ENCODE measurements at places on chromosomes 7 and 10. TPM values are rescaled to one million over a fixed set of nuclear protein-coding genes. Genes with fewer than 3 reads are reported as not detected.

PGAM2 gene
- 0.49 TPM for total RNA-seq

WDR91 gene
- 21.6 TPM for total RNA-seq

BTRC gene
- total RNA-seq, result 9.3 TPM

CTAGE8 gene
- total RNA-seq, result 1.7 TPM

SFRP5 gene
- total RNA-seq, result 69.2 TPM

TAS2R3 gene
- total RNA-seq, result 1.2 TPM

DDIT4 gene
- 201 TPM for total RNA-seq

ATRNL1 gene
- total RNA-seq, result 1.7 TPM

LIPF gene
- not detected for total RNA-seq

LIPM gene
- total RNA-seq, result not detected

CFTR gene
- total RNA-seq, result 265 TPM

USP6NL gene
- 4.2 TPM for total RNA-seq

DNA sequence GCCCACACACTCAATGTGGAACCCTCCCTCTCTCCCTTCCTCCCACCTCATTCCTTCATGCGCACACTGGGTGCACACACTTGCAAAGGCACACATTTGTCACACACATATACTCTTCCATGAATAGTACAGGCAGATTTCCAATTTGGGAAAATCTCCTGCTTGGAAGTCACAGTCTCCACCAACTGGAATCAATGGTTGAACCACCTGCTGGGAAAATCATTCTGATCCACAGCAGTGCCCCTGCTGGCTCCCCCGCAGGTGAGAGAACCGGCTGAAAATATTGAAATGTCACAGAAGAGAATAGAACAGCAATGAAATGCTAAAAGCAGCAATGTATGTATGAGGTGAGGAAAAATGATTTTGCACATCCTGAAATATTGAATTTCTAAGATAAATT, 232.7 kb downstream of the ADAM12 start:
- no peak for DNase-seq
- no peaks in the 10 kb centered on the region for H3K27me3 ChIP-seq
- no peaks in the 10 kb centered on the region for H3K36me3 ChIP-seq
- H3K27ac ChIP-seq, result no peak overlapping the region
- H3K4me3 ChIP-seq, result no peak overlapping the region
- no peaks in the 10 kb centered on the region for H3K4me1 ChIP-seq

GRCh38 chr7:56033671-56034432, 17.4 kb downstream of the PSPH start:
- H3K36me3 ChIP-seq, result no peaks in the 10 kb centered on the region
- peak overlapping the region; percentile 18 for H3K27ac ChIP-seq
- H3K4me3 ChIP-seq, result peak overlapping the region; percentile 71

GRCh38 chr10:14736600-14737081, 38.1 kb downstream of the FAM107B start:
- H3K27ac ChIP-seq, result peak overlapping the region; percentile 50
- no peak overlapping the region for H3K4me3 ChIP-seq
- H3K27me3 ChIP-seq, result no peaks in the 10 kb centered on the region
- no peak for DNase-seq

DNA sequence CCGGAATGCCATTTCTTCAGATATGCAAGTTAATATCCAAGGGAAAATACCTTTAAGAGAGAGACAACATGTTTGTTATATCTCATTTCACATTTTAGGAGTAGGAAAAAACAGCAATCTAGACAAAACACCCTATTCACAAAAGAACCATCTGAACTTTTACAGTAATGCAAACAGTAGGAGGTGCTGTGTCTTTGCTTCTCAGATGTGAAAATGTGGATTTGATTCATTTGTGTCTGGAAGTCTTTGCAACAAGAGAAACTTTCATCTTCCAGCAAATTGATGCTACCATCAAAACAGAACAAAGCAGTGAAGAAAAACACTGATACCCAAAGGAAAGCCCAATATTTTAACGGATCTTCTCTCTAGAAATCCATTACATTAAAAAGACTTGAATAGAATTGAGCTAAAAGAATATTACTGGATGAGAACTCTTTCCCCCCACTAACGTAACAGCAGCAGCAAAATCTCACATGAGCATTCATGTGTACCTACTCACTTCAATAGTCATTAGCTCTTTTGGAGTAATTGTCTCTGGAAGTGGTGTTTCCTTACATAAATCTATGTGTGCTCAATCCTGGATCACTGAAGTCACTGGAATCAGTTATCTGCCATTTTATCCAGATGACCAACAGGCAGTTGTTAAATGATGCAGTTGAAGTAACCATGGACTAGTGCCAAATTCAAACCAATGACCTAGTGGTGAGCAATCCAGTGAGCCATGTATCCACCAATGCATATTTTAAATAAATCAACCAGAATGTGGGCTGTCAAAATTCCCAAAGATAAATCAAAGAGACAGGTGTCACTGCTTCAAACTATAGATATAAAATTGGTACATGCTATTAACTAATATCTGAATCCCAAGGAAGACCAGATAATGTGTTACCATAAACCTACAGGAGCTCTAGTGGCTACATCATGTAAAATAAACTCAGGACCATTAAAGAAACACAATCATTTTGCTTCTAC, 1.8 kb downstream of the SEMA3C start:
- H3K27me3 ChIP-seq, result no peaks in the 10 kb centered on the region
- no peak overlapping the region for H3K4me3 ChIP-seq
- no peak for DNase-seq

GRCh38 chr7:11332865-11333228, 359.2 kb downstream of the PHF14 start:
- H3K4me3 ChIP-seq, result no peak overlapping the region
- DNase-seq, result no peak

- H3K4me1 ChIP-seq, result no peaks in the 10 kb centered on the region
- H3K36me3 ChIP-seq, result no peaks in the 10 kb centered on the region
- no peaks in the 10 kb centered on the region for H3K27me3 ChIP-seq
- H3K4me3 ChIP-seq, result no peak overlapping the region
- H3K27ac ChIP-seq, result no peak overlapping the region
- no peak for DNase-seq
These were observed 38.9 kb downstream of the ECHDC3 start for GRCh38 chr10:11781114-11781513.

DNA sequence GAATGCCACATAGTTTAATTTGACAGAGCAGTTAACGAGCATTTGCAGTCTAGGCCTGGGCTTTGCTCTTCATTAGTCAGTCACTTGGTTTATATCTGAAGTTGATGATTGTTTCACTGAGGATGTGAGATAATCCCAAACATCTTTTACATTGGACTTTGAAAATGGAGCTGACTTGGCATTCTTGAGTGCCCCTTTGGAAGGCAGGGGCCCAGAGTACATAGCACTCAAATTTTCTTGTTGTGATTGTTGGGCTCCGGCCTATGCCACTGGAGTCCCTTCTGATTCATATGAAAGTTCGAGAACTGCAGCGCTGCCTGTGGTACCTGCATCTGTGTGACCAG, 21.9 kb downstream of the DNAJB6 start:
- H3K27me3 ChIP-seq, result no peaks in the 10 kb centered on the region
- H3K27ac ChIP-seq, result no peak overlapping the region
- DNase-seq, result no peak

- H3K4me1 ChIP-seq, result no peaks in the 10 kb centered on the region
- DNase-seq, result no peak
- no peak overlapping the region for H3K27ac ChIP-seq
- no peaks in the 10 kb centered on the region for H3K36me3 ChIP-seq
These were observed 25.5 kb upstream of the VPS41 start for GRCh38 chr7:38934536-38934935.

- H3K36me3 ChIP-seq, result no peaks in the 10 kb centered on the region
- DNase-seq, result no peak
- no peaks in the 10 kb centered on the region for H3K27me3 ChIP-seq
These were observed 832.1 kb downstream of the SORCS3 start for GRCh38 chr10:105473170-105473569.

DNA sequence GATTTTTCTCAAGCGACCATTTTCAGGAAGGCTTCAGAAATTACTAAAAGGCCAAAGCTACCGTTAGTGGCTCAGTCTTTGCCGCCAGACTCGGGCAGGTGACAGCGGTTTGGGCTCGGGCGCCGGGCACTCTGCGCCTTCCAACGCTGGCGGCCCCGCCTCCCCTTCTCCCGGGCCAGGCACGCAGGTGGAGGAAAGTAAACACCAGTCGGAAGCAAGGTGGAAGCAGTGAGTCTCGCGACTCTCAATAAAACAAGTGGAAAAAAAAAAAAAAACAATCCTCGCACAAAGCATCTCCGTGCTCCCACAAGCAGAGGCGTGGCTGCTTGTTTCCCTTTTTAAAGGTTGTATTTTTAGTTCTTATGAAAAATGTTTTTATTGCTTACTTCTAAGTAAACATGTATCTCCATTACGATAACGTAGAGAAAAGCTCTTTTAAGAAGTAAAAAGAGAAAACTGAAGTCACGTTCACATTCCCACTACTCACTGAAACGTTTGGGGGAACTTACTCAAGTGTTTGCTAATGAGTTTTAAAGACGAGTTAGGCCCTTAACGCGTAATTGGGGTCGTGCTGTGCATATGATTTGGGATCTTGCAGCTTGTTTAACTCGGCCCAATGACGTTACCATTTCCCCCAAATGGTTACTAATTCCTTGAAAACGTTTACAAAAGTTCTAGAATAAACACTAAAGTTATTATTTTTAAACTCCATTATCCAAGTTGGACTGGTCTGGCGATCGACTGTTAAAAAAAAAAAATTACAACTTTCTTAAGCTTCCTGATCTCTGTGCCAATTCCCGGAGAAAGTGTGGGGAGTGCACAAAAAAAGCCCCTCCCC, 864 bp downstream of the CDCA7L start:
- H3K4me1 ChIP-seq, result no peaks in the 10 kb centered on the region
- H3K36me3 ChIP-seq, result no peaks in the 10 kb centered on the region
- H3K27ac ChIP-seq, result peak overlapping the region; percentile 76
- H3K27me3 ChIP-seq, result no peaks in the 10 kb centered on the region

GRCh38 chr10:92844746-92845145, 3.6 kb upstream of the EXOC6 start:
- H3K27ac ChIP-seq, result no peak overlapping the region
- no peaks in the 10 kb centered on the region for H3K4me1 ChIP-seq
- no peak for DNase-seq
- no peak overlapping the region for H3K4me3 ChIP-seq
- H3K36me3 ChIP-seq, result no peaks in the 10 kb centered on the region
- H3K27me3 ChIP-seq, result no peaks in the 10 kb centered on the region

GRCh38 chr10:5393529-5393928, 11.1 kb downstream of the TUBAL3 start:
- no peaks in the 10 kb centered on the region for H3K36me3 ChIP-seq
- DNase-seq, result no peak
- H3K27ac ChIP-seq, result no peak overlapping the region
- H3K4me3 ChIP-seq, result no peak overlapping the region

GRCh38 chr7:121157885-121158590, 169.5 kb downstream of the CPED1 start:
- no peaks in the 10 kb centered on the region for H3K36me3 ChIP-seq
- H3K27me3 ChIP-seq, result no peaks in the 10 kb centered on the region
- no peaks in the 10 kb centered on the region for H3K4me1 ChIP-seq
- DNase-seq, result no peak

- no peak overlapping the region for H3K27ac ChIP-seq
- no peak for DNase-seq
- H3K4me1 ChIP-seq, result peaks cover 2% of the 10 kb centered on the region
- H3K36me3 ChIP-seq, result no peaks in the 10 kb centered on the region
- no peaks in the 10 kb centered on the region for H3K27me3 ChIP-seq
- H3K4me3 ChIP-seq, result no peak overlapping the region
These were observed 151.6 kb downstream of the SND1 start for GRCh38 chr7:127803626-127804025.

DNA sequence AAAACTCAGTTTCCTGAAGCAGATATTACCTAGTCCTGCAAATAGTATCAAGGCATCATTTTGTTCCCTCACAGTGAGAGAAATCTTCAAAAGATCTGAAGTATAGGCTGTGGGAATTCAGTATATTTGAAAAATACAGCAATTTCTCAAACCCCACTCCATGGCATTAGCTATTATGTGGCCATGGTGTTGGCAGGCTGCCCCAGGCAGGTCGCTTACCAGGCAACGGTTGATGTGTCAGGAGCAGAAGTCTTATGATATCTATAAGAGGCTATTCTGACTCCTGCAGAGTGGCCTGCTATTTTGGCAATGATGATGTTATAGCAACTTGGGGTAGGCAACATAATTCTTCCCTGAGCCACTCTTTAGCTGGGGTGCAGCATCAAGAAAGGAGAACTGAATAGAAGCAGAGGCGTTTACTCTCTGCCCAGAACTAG, 187.9 kb downstream of the PLXDC2 start:
- no peak for DNase-seq
- no peaks in the 10 kb centered on the region for H3K27me3 ChIP-seq
- no peak overlapping the region for H3K4me3 ChIP-seq
- H3K27ac ChIP-seq, result peak overlapping the region; percentile 54

- no peaks in the 10 kb centered on the region for H3K27me3 ChIP-seq
- no peaks in the 10 kb centered on the region for H3K4me1 ChIP-seq
- H3K27ac ChIP-seq, result no peak overlapping the region
These were observed 158.4 kb upstream of the NEBL start for GRCh38 chr10:21055339-21056135.

- peak; percentile 96 for DNase-seq
- no peaks in the 10 kb centered on the region for H3K36me3 ChIP-seq
These were observed 3.6 kb downstream of the NPM3 start for GRCh38 chr10:101779544-101780186.

- no peaks in the 10 kb centered on the region for H3K36me3 ChIP-seq
- peaks cover 3% of the 10 kb centered on the region for H3K4me1 ChIP-seq
- no peak for DNase-seq
- no peak overlapping the region for H3K27ac ChIP-seq
- no peak overlapping the region for H3K4me3 ChIP-seq
- H3K27me3 ChIP-seq, result no peaks in the 10 kb centered on the region
These were observed 1.7 kb upstream of the CFAP43 start for GRCh38 chr10:104233817-104234216.

GRCh38 chr7:91949221-91950009, 8.8 kb downstream of the AKAP9 start:
- H3K27me3 ChIP-seq, result no peaks in the 10 kb centered on the region
- H3K36me3 ChIP-seq, result no peaks in the 10 kb centered on the region
- DNase-seq, result no peak
- peaks cover 10% of the 10 kb centered on the region for H3K4me1 ChIP-seq
- no peak overlapping the region for H3K4me3 ChIP-seq

GRCh38 chr7:12524794-12525386, 45.6 kb upstream of the SCIN start:
- DNase-seq, result no peak
- no peaks in the 10 kb centered on the region for H3K36me3 ChIP-seq
- H3K27me3 ChIP-seq, result no peaks in the 10 kb centered on the region
- no peaks in the 10 kb centered on the region for H3K4me1 ChIP-seq
- no peak overlapping the region for H3K27ac ChIP-seq

DNA sequence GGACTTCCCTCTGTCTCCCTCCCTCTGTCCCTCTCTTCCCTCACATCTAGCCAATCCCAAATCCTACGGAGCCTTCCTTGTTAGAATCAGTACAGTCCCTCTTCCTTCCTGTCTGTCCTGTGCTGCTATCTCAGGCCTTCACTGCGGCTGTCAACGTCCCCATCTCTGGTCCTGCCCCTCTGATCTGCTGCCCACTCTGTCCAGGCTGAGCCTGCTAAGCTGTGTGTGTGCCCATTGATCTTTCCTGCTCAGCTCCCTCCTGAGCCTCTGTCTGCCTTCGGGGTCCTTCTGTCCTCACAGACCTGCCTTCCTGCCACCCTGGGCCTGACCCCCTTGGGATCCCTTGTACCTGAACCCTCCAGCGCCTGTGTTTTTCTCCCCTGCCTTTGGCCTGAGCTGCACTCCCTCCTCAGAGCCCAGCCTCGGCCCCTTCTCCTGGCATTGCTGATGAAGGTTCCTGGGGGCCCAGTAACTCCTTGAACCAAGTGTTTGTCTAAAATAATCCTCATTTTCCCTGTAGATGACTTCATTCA, 182.1 kb upstream of the SHH start:
- H3K27me3 ChIP-seq, result no peaks in the 10 kb centered on the region
- no peaks in the 10 kb centered on the region for H3K4me1 ChIP-seq
- no peaks in the 10 kb centered on the region for H3K36me3 ChIP-seq
- DNase-seq, result no peak
